Calu3 (cell line): ENCODE measurements at places on chromosomes 1 and 21. TPM values are rescaled to one million over a fixed set of nuclear protein-coding genes. Genes with fewer than 3 reads are reported as not detected.

Gene GIPC2
- 2.1 and 2.8 TPM in 2 replicates for total RNA-seq

Gene HTR6
- not detected in 2 replicates for total RNA-seq

Gene NBPF4
- not detected in 2 replicates for total RNA-seq

Gene TAS1R1
- not detected in 2 replicates for total RNA-seq

Gene CELA3B
- total RNA-seq: not detected in 2 replicates

Gene UTS2
- total RNA-seq: not detected in 2 replicates

Gene RAB3B
- total RNA-seq: 0.31 and 0.49 TPM in 2 replicates

Gene ARMH1
- total RNA-seq: 4.7 and 5.8 TPM in 2 replicates

Gene CHTOP
- total RNA-seq: 93.7 and 100 TPM in 2 replicates

Gene ZNF593OS
- total RNA-seq: not detected in 2 replicates

Gene CHRNB2
- 0.07 and 0.22 TPM in 2 replicates for total RNA-seq

Gene IGSF3
- total RNA-seq: 13.2 and 15.3 TPM in 2 replicates

Gene GPR52
- 2.7 and 3.2 TPM in 2 replicates for total RNA-seq

Gene C1orf87
- total RNA-seq: not detected in 2 replicates

Gene CRYBG2
- 6.4 and 17.6 TPM in 2 replicates for total RNA-seq

Gene SPAG17
- 0.33 and 1.3 TPM in 2 replicates for total RNA-seq

Gene DCST1
- total RNA-seq: 0.17 TPM in 1 of 2 replicates, not detected in the other

Gene IL23R
- 0.32 TPM in 1 of 2 replicates, not detected in the other for total RNA-seq

Gene RAP1GAP
- 23.8 and 26.8 TPM in 2 replicates for total RNA-seq

Gene S100A11
- 1,217 and 1,326 TPM in 2 replicates for total RNA-seq

Gene PLEKHN1
- 11.9 and 16.2 TPM in 2 replicates for total RNA-seq

Gene TRNP1
- 195 and 277 TPM in 2 replicates for total RNA-seq

Gene MYOG
- total RNA-seq: not detected in 2 replicates

Gene SPRR4
- total RNA-seq: not detected in 2 replicates

Gene SPRR2B
- total RNA-seq: not detected in 2 replicates

Gene LAPTM5
- not detected in 2 replicates for total RNA-seq

Gene KIAA1614
- total RNA-seq: 0.19 and 0.27 TPM in 2 replicates

Gene HES2
- total RNA-seq: not detected in 2 replicates

Gene PODN
- total RNA-seq: not detected in 2 replicates

Gene SLC35F3
- 0.54 and 0.66 TPM in 2 replicates for total RNA-seq

Gene FABP3
- not detected in 2 replicates for total RNA-seq

Gene TRAF5
- total RNA-seq: 13.7 and 15.2 TPM in 2 replicates

Gene DLGAP3
- 1.0 and 1.1 TPM in 2 replicates for total RNA-seq

Gene YOD1
- total RNA-seq: 17.7 and 22.4 TPM in 2 replicates

Gene PLPPR4
- total RNA-seq: 0.12 TPM in 1 of 2 replicates, not detected in the other

Gene IL12RB2
- total RNA-seq: not detected in 2 replicates

Gene LCE2A
- total RNA-seq: not detected in 2 replicates

Gene HUNK
- 2.3 and 5.0 TPM in 2 replicates for total RNA-seq

Gene GJA8
- not detected in 2 replicates for total RNA-seq

Gene SLC9C2
- total RNA-seq: not detected in 2 replicates

Gene LCE1C
- not detected in 2 replicates for total RNA-seq

Gene EDEM3
- total RNA-seq: 41.9 and 44.5 TPM in 2 replicates

Gene PRKAA2
- 6.5 and 9.7 TPM in 2 replicates for total RNA-seq

Gene KLF17
- total RNA-seq: not detected in 2 replicates

Gene MAB21L3
- total RNA-seq: 0.21 and 0.22 TPM in 2 replicates

Gene SLC25A34
- 0.68 and 1.2 TPM in 2 replicates for total RNA-seq

Gene OR2T35
- total RNA-seq: not detected in 2 replicates

Gene LCE3D
- total RNA-seq: not detected in 2 replicates

Gene SFN
- 74.5 and 103 TPM in 2 replicates for total RNA-seq

Gene HSD3B2
- total RNA-seq: not detected in 2 replicates

Gene LIPI
- not detected in 2 replicates for total RNA-seq

Gene ACTA1
- 0.37 and 0.45 TPM in 2 replicates for total RNA-seq

Gene LHX8
- total RNA-seq: not detected in 2 replicates

Gene OR2T2
- not detected in 2 replicates for total RNA-seq

Gene FLG2
- total RNA-seq: not detected in 2 replicates

Gene CD52
- not detected in 2 replicates for total RNA-seq
